Peyer's patch (tissue), 4 donors: ENCODE measurements at places on chromosomes 11 and 22.

DNA sequence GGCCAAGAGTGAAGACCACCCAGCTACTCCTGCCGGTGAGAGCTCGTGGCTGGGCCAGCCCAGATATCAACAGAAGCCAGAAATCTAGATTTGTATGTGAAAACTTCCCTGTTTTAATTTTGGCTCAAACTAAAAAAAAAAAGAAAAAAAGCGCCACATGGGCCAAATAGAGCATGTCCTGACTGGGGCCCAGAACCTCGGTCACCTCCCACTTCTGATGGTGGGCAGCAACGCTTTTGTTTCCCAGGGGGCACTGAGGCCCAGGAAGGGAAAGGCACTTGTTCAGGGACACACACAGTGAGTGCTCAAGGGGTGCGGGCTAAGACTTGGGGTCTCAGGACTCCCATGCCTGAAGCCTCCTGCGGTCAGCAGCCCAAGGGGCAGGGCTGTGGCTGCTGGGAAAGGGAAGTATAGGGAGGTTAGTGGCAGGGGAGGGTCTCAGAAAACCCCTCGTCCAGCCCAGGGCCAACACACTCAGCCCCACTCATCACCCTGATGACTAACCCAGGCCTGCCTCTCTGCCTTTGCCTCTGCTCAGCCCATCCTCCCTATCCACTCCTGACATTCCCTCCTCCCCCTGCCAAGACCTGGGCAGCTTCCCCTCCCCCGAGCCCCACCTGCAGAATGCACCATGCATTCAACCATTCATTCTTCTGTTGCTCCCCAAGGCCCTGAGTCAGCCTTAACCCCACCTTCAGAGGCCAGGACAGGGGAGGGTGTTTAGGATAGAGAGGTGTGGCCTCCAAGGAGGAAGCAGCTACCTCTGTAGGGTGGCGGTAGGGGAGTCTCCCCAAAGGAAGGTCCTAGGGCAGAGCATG is 30.0 kb upstream of the TCF20 start:
- DNase-seq: no peak

DNA sequence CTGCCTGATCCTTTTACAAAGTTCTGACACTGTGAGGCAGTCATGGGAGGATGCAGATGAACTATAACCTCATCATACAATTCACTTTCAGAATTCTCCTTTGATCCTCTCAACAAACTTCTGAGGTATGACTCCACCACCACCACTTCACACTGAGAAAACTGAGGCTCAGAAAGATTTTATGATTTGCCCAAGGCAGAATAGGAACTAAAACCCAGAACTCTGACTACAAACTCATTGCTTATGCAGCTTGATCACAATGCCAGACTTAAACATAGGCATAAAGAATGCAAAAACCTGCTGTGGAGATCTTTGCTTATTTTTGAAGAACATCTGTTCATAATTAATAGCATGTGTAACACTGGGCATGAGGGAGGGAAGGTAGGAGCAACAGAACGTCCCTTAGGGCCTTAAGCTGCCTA is 20.4 kb downstream of the FAM168A start:
- DNase-seq: no peak

GRCh38 chr11:96579656-96580055 is 189.8 kb downstream of the JRKL start:
- DNase-seq: no peak

- no peak for DNase-seq
These were observed 9.6 kb upstream of the ALKBH3 start for GRCh38 chr11:43871051-43871450.

- no peak for DNase-seq
These were observed 10.8 kb downstream of the DNAL4 start for GRCh38 chr22:38783095-38783615.

DNA sequence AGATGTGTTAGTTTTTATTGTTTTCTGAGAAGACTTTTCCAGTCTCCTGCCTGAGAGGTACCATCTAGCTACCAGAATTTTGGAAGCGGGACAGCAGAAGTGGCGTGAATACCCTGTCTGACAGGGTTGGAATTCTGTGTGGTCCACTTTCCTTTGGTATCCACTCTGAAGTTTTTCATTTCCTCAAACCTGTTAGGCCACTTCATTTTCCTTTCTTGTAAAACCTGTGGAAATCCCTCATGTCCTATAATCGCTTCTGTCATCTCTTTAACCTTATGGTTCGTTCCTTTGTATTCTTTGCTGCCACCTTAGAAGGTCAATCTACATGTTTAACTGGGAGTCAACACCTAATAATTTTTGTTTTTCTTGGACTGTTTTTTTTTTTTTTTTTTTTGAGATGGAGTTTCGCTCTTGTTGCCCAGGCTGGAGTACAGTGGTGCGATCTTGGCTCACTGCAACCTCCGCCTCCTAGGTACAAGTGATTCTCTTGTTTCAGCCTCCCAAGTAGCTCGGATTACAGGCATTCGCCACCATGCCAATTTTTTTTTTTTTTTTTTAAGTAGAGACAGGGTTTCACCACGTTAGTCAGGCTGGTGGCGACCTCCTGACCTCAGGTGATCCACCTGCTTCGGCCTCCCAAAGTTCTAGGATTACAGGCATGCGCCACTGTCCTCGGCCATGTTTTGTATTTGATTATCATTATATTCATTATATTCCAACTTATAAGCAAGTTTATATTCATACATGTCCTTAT is 7.1 kb downstream of the SFI1 start:
- no peak for DNase-seq

- DNase-seq: peak; percentile 50
These were observed 17.3 kb downstream of the TRMU start for GRCh38 chr22:46352691-46353386.

- no peak for DNase-seq
These were observed 6.9 kb upstream of the SREBF2 start for GRCh38 chr22:41826021-41826420.

- no peak for DNase-seq
These were observed 6.5 kb downstream of the RBFOX2 start for GRCh38 chr22:36022162-36022561.

- DNase-seq: peak; percentile 86
These were observed 15.3 kb downstream of the IL17REL start for GRCh38 chr22:49997251-49997599.

DNA sequence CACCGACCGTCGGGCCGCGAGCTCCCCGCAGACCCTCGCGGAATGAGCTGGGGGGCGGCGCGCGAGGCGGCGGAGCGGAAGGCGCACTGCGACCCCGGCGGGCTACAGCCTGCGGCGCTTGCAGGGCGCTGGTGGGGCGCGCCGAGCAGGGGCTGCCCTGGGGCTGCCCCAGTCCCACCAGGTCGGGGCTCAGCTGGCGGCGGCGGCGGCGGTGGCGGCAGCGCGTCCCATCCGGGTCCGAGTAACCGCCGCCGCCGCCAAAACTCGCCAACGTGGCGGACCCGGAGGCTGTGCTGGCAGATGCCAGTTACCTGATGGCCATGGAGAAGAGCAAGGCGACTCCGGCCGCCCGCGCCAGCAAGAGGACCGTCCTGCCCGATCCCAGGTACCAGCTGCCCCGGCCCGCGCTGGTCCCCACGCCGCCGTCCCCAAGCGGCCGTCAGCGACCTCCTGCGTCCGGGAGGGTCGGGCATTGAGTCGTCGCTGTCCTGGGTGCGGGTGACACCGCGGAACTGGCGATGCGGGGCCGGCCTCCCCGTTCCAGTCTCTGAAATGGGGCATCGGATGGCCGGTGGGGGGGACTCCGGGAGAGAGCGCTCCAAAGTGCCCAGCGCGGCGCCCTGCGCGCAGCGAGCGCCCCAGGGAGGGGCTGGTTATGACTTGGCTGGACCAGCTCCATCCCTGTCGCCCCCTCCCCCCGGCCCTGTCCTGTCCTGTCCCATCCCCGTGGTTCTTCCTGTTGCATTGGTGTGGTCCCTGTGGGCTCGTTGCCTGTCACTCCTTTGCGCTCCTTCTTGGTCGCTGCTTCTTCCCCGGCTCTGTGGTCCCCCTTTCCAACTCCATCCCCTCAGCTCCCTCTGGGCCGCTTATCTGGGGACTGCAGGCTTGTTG is 63.5 kb downstream of the CRYBB2 start:
- DNase-seq: no peak

DNA sequence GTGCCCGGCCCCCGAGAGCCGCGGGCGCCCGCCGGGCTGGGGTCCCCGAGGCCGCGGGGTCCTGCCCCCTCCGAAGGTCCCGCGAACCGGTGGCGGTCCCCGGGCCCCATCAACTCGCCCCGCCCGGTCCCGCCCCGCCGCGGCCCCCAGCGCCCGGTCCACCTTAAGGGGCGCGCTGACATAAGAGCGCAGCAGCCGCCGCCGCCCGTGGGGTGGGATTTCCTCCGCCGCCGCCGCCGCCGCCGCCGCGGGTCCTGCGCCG is at the start of gene ZDHHC8:
TSS of gene ZDHHC8 (plus strand) at position 208 of the 262 bp plus-strand sequence. CDS start 144 bp downstream, outside the sequence.
- peak; percentile 51 for DNase-seq

GRCh38 chr11:11770296-11770695 is 71.5 kb upstream of the USP47 start:
- no peak for DNase-seq
